GM20000 (cell line): ENCODE measurements at places on chromosomes 13 and 19.

- no peak for DNase-seq
These were observed 922 bp downstream of the EBPL start for GRCh38 chr13:49690133-49690994.

- DNase-seq, result no peak
These were observed 147.2 kb upstream of the KLHL1 start for GRCh38 chr13:70255406-70255991.

DNA sequence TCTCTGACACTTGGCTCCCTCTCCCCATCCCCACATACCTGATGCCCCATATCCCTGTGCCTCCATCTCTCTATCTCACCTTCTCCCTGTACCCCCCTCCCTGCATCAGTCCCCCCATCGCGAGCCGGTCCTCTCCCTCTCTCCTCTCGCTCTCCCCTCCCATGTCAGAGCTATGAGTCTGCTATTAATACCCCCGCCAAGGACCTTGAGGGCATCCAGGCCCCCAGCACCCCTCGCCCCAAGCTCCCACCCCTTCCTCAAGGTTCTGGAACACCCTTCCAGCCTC, 1.6 kb downstream of the GRIN2D start:
- no peak for DNase-seq

GRCh38 chr19:6875218-6875617, 12.2 kb upstream of the ADGRE1 start:
- no peak for DNase-seq

DNA sequence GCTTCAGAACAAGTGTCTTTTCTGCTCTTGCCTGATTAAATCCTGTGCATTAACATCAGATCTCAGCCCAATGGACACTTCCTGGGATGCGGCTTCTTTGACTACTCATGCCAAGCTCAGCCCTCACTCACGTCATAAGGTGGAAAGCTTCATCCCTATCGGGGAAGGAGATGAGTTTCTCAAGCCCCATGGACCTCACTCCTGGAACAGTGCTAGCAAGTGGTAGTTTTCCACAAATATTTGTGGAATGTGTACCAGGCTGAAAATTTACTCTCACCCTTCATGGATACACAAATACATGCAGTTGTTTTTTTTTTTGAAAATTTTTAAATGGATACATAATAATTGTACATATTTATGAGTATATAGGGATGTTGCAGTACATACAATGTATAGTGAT, 34.6 kb upstream of the FARP1 start:
- no peak for DNase-seq

DNA sequence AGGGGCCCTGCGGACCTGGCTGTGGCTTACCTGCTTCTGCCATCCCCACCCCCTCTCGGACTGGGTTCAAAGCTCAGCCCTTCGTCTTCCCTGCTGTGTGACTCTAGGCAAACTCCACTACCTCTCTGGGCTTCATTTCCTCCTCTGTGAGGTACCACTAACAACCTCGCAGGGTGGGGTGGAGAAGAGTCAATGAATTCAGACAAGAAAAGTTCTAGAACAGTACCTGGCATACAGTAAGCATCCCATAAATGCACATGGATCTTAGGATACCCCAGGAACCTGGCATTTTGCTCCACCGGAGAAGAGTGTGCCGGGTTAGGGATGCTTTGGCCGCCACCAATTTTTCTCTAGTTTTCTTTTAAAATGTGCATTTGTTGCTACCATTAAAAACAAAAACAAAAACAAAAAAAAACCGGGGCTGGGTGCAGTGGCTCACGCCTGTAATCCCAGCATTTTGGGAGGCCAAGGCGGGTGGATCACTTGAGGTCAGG, 3.4 kb downstream of the TLE5 start:
- no peak for DNase-seq

- DNase-seq, result no peak
These were observed 246.9 kb downstream of the LIG4 start for GRCh38 chr13:107968470-107968869.

DNA sequence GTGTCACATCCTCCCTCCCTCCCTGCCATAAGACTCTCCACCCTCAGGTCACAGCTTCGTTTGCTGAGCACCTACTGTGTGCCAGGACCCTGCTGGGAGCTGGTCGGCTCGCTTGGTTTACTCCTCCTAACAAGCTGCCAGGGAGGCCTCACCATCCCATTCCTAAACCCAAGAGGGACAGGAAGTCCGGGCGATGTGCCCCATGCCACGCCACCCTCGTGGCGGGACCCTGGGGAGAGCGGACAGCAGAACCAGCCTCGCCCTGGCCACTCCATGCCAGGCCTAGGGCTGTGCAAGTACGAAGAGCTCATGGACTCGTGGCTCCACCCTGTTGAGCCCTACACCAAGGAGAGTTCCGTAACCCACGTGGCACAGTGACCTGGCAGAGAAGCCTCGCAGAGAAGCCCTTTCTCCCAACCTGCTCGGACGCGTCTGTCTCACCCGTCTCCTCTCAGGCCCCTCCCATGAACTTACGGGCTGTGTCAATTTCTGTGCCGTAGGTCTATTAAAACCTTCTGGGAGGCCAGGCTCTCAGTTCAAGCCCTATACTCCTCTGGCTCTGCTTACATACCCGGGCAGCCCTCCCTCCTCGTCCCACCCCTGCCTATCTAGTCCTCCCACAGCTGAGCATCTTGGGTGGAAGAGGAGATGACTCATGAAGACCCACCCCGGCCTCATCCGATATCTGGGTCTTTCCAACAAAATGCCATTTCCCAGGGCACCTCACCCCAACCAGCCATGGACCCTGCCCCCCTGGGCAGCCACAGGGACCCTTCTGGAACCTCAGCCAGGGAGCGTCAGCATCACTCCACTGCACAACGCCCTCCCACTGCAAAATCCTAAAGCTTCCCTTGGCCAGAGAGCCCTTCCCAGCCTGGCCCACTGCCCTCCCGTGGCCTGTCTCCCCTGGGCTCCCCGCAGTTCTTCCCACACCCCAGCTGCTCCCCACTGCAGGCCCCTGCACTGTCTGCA, 2.6 kb downstream of the UBXN6 start:
- DNase-seq, result no peak

GRCh38 chr13:92135509-92135908, 737.1 kb downstream of the GPC5 start:
- no peak for DNase-seq
